Kidney capillary endothelial cell (primary cell): ENCODE measurements at places on chromosomes 16 and 17.

- DNase-seq: no peak
Measured at GRCh38 chr17:39605492-39606433, 2.0 kb downstream of the NEUROD2 start.

- no peak for DNase-seq
Measured at GRCh38 chr16:14350626-14351025, 279.4 kb downstream of the PARN start.

DNA sequence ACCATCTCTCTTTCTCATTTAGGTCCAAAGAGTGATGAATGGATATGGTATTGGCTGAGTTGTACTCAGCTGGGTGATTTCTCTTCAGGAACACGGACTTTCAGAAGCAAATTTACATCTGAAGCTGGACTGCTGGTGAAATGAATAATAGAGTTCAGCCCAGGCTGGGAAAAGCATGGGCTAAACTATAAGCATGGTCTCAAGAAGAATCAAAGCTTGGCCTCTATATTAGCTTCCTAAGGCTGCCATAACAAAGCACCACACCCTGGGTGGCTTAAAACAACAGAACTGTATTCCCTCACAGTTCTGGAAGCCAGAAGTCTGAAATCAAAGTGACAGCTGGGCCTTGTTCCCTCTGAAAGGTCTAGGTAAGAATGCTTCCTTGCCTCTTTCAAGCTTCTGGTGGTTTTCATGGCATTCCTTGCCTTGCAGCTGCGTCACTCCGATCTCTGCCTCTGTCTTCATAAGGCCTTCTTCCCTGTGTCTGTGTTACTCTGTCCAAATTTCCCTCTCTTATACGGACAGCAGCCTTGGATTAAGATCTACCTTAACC is 89.8 kb upstream of the CES5A start:
- DNase-seq: no peak

GRCh38 chr16:60107437-60107836 is 1373.3 kb upstream of the GOT2 start:
- no peak for DNase-seq

- no peak for DNase-seq
Measured at GRCh38 chr17:4003131-4003500, 38.9 kb upstream of the ATP2A3 start.

GRCh38 chr17:13593757-13594156 is 8.0 kb downstream of the HS3ST3A1 start:
- no peak for DNase-seq

- no peak for DNase-seq
Measured at GRCh38 chr17:13996748-13997147, 72.6 kb upstream of the COX10 start.

GRCh38 chr17:67138392-67138791 is 94.0 kb downstream of the CACNG1 start:
- no peak for DNase-seq
